ENCODE measurements at places on chromosomes 1 and 21.

DNA sequence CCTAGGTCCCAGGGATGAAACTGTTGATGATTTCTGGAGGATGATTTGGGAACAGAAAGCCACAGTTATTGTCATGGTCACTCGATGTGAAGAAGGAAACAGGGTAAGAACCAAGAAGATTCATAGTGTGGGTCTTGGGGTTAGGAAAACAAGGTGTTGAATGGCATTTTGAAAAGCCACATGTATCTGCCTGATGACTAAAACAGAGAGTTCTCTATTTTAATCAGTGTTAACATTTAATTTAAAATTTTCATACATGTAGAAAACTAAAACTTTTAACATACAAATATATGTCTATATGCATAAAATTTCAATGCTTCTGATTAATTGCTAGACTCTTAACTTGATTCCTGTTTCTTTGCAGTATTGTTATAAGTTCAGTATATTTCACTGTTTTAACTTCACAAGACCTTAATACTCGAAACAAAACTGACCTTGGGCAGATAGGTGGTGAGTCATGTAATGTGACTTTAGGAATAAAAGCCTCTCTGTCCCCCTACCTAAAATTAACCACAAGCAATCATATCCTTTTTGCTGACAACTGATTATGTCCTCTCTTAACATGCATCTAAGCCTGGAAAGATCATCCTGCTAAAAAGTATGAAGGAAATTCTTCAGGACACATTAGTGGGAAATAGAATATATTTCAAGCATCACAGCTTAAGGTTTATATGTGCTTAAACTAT lies 95.6 kb downstream of the PTPRC start:
- DNase-seq: no peak

DNA sequence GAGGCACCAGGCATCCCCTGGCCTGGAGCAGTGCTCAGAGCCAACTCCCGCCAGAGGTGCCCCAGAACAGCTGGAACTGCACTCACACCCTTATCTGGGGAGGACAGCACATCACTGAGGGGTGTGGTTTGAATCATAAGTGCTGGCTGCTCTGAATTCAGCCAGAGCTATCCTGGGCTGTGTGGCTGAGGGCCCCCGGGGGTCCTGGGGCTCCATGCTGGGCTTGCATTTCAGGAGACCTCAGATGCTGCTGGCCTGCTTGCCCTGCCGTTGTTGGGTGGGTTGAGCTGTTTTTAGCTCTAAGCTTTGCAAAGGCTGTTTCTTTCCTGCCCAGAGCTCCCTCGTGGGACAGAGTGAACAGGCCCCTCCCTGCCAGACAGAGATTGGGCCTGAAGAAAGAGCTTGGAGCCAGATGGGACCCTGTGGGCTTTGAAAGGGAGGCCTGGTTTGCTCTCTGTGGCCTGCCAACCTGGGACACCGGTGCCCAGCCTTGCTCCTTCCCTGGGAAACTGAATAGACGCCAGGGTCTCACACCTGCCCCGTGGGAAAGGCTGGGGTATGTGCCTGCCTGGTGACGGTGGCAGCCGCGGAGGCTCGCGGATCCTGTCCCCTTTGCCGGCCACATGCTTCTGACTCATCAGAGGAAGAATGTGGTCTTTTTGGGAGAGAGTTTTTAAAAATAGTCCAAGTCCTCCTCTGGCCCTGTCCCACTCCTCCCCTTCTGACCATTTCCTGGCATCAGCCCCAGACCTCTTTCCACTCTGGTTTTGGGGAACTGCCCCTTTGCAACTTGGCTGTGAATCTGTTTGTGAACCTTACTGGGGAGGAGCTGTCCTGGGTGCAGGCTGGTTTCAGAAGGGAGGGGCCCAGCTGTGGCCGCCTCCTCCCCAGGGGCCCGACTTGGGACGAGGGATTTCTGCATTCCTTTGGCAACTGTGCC lies 30.0 kb downstream of the ARHGEF10L start:
- no peak for DNase-seq

DNA sequence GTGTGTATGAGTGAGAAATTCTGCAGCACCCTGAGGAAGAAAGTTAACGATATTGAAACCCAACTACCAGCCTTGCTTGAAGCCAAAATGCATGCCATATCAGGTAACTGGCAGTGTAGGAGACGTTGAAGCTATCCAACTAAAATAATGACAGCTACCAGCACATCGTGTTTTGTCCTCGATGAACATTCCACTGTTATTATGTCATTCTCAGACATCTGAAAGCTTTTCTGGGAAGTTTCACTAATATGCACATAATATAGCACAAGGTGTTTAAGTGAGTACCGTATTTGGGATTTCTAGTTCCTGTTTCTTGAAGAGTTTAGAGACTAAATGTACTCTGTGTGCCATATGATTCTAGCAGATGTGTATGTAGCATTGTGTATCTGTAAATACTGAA lies 173.5 kb downstream of the DISC1 start:
- DNase-seq: no peak

- no peak for DNase-seq
Measured at GRCh38 chr1:20660363-20660762, 806 bp downstream of the DDOST start.

GRCh38 chr1:245878585-245878984 lies 628.5 kb downstream of the SMYD3 start:
- no peak for DNase-seq

- no peak for DNase-seq
Measured at GRCh38 chr1:1402072-1402900, 3.2 kb upstream of the CCNL2 start.

- no peak for DNase-seq
Measured at GRCh38 chr1:157202331-157202730, 64.1 kb upstream of the ETV3 start.

- DNase-seq: no peak
Measured at GRCh38 chr1:40306296-40306695, 10.8 kb downstream of the COL9A2 start.

DNA sequence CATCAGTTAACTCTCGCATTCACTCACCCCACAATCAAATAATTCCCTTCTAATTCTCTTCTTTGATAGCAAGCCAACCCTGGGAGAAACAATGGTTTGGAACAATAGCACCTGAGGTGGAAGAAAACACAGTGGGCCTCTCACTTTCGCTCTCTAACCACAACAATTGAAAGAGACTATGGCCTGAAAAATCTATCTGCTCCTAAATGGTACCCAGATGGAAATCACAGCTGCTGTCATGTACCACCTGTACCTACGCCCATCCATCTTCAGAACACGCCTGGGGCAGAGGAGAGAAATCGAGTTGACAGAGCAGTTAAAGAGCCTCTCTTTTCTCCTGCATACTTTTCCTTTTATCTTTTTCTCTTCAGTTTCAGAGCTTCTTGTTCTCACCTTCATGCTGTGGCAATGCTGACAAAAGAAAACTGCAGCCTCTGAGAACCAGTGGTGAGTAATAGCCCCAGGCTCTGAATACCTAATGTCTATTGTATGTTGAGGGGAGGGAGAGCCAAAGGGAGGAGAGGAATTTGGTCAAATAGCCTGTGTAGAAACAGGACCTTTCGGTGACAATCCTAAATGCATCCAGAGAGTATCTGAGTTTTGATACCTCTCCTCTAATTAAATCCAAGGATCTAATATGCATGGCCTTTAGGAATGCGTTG lies 57.7 kb downstream of the ZC3H11B start:
- no peak for DNase-seq

DNA sequence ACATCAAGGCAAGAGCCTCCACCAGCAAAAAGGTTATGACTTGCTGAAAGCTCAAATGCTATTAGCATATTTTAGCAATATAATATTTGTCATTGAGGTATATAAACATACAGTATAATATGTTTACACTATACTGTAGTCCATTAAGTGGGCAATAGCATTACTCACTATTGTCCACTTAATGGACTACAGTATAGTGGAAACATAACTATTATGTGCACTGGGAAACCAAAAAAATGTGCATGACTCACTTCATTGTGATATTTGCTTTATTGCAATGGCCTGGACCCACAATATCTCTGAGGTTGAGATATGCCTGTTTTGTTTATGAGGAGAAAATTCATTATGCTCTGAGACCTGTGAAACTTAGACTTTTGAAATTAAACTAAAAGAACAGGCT lies 300.0 kb downstream of the BARHL2 start:
- no peak for DNase-seq

DNA sequence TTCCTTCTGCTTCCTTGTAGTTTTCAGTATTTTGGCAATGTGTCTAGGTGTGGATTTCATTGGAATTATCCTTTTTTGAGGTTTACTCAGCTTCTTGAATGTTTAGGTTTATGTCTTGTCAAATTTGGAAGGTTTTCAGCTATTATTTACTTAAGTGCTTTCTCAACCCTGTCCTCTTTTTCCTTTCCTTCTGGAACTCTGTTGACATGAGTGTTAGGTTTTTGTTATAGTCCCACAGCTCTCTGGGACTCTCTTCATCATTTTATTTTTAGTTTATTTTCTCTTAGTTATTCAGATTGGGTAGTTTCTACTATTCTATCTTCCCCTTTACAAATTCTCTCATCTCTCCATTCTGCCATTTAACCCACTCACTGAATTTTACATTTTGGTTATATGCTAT lies 63.1 kb upstream of the GPR88 start:
- DNase-seq: no peak

GRCh38 chr1:93907718-93908117 lies 1.5 kb downstream of the GCLM start:
- DNase-seq: no peak

DNA sequence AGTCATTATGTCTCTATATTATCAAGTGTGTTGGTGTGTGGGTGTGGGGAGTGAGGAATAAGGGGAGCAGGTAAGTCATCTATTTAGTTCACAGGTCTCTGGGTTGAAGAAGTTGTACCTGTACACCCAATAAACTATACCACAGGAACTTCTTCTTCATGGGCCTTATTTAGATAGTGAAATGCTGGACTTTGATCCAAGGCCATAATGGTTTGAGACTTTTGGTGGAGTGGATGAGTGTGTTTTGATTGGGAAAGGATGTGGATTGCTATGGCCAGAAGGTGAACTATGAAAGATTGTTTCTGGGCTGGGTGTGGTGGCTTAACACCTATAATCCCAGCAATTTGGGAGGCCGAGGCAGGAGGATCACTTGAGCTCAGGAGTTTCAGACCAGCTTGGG lies 7.0 kb upstream of the ZMYM6 start:
- no peak for DNase-seq

GRCh38 chr1:166884040-166884642 lies 8.1 kb upstream of the TADA1 start:
- DNase-seq: no peak

Data from NCI-H2171 (cell line).